Activated naive CD8-positive, alpha-beta T cell treated with anti-CD3 and anti-CD28 coated beads, Interleukin-2, amount 50 U/mL, for 24 hours (primary cell): ENCODE measurements at places on chromosomes 11 and 22.

DNA sequence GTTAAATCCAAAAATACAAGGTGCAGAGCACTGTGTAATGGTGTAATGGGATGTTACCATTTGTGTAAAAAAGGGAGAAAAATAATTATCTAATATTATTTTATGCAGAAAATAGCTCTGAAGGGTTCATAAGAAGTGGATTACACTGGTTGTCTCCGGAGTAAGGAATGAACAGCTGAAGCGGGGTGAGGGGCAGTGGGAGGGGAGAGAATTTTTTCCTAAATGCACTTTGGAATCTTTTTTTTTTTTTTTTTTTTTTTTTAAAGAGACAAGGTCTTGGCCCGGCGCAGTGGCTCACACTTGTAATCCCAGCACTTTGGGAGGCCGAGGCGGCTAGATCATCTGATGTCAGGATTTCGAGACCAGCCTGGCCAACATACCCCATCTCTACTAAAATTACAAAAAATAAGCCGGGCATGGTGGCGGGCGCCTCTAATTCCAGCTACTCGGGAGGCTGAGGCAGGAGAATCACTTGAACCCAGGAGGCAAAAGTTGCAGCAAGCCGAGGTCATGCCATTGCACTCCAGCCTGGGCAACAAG, 6.8 kb upstream of the POLR3H start:
- DNase-seq, result no peak

DNA sequence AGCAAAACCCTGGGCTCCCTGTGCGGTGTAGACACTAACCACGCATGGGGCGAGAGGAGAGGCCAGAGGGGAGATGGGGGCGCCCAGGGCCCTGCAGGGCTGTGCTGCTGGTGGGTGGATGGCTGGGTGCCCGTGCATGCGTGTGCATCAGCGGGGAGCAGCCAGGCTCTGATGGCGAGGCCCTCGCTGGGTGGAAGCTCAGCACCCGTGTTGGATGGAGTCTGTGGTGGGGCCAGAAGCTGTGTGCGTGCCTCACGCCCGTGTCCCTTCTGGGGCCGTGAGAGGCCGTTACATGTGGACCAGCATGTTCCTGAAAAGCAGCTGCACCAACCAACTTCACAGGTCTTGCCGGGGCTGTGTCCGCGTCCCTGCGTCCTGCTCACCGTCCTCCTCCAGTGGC, 33.4 kb downstream of the MUC6 start:
- DNase-seq, result no peak

DNA sequence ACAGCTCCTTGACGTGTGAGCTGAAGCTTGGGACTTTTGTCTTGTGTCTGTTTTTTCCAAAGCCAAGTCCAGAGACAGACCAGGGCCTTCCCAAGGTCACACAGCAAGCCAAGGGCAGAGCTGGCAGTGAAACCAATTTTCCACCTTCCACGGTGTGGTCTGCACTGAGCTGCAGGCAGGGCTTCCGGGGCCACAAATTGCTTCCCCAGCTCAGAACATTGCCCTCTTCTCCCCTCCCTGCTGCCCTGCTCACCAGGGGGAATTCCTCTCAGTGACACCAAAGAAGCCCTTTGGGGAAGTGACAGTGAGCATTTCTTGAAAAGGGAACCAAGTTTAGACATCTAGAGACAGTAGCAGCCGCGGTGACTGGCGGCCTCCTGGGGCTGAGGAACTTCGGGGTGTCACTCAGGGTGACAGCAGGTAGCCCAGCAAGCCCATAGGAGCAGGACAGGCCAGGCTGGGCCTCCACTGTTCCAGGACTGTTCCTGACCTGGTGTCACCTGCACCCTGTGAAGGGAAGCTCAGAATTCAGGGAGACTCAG, 9.2 kb downstream of the FXYD2 start:
- DNase-seq, result peak; percentile 74

DNA sequence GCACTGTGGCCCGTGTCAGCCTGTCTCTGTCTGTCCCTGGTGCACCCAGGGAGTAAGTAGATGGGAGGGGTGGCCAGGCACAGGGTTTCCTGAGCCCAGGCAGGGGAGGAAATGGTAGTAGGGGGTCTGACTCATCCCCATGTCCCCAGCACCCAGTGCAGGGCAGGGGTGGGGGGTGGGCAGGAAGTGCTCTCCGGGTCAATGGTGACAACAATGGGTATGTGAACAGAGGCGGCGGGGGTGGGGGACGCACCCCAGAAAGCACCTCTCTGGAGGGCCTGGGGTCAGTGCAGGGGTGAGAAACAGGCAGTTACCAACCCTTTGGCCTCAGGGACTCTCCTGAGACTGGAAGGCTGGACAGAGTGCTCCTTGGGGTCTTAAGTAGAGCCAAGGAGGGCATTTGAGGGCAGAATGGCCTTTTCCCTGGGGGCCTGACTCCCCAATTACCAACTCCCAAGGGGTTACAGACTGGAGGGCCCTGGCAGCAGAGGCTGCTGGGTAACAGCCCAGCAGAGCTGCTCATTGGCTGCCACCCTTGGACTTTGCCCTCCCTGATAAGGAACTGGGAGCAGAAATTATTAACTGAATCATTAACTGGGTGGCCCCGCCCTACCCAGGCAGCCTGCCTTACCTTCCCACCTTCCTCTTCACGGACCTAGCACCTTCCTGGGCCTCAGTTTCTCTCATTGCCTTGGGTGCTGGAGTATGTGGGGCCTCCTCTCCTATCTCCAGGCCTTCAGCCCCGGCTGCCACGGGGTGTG, 4.2 kb downstream of the MYRF start:
- peak; percentile 33 for DNase-seq

- DNase-seq, result peak; percentile 3
These were observed 60.0 kb downstream of the PKNOX2 start for GRCh38 chr11:125224391-125225021.

DNA sequence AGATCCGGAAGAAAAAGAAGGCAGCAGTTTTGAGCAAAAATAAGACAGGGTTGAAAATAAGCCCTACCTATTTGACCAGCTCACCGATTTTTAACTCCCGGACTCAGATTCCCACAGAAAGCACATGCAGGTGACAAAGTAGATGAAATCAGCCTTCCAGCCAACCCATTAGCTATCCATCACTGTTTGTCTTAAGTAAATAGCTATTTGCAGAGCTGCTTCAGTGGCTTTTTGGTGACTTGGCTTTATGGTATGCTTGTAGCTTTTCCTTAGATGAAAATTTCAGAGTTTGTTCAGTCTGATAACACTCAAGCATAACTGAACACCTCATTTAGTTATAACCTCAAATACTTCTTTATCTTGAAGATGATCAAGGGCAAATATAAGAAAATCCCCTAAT, 192.6 kb downstream of the HIPK3 start:
- DNase-seq, result no peak

- peak; percentile 92 for DNase-seq
These were observed 27.6 kb downstream of the CD5 start for GRCh38 chr11:61129639-61130523.

- DNase-seq, result no peak
These were observed 55.9 kb upstream of the MN1 start for GRCh38 chr22:27857443-27857842.

DNA sequence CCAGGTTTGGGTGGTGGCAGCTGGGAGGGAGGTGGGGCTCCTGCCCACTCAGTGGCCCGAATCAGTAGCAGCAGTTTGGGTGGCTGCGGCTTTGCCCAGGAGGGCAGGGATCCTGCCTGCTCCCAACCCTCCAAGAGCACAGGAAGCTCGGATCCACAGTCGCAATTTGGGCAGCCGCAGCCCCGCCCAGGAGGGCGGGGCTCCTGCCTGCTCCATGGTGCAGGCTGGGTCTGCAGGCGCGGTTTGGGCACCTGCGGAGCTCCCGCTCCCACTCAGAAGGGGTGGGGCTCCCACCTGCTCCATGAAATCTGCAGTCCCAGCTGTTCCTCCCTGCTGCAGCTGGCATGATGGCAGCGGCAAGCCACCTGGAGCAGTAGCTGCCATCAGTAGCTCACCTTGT, 38.1 kb upstream of the CALCB start:
- no peak for DNase-seq

DNA sequence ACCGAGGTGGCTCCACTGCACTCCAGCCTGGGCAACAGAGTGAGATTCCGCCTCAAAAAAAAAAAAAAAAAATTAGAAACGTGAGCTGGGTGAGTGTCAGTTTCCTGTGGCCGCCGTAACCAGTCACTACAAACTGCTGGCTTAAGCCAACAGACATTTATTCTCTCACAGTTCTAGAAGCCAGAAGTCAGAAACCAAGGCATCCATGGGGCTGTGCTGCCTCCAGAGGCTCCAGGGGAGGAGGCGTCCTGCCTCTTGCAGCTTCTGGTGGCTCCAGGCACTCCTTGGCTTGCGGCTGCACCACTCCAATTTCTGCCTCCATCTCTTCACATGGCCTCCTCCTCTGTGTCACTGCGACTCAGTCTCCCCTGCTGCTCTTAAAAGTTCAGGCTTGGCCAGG, 11.1 kb upstream of the KIAA0930 start:
- no peak for DNase-seq

DNA sequence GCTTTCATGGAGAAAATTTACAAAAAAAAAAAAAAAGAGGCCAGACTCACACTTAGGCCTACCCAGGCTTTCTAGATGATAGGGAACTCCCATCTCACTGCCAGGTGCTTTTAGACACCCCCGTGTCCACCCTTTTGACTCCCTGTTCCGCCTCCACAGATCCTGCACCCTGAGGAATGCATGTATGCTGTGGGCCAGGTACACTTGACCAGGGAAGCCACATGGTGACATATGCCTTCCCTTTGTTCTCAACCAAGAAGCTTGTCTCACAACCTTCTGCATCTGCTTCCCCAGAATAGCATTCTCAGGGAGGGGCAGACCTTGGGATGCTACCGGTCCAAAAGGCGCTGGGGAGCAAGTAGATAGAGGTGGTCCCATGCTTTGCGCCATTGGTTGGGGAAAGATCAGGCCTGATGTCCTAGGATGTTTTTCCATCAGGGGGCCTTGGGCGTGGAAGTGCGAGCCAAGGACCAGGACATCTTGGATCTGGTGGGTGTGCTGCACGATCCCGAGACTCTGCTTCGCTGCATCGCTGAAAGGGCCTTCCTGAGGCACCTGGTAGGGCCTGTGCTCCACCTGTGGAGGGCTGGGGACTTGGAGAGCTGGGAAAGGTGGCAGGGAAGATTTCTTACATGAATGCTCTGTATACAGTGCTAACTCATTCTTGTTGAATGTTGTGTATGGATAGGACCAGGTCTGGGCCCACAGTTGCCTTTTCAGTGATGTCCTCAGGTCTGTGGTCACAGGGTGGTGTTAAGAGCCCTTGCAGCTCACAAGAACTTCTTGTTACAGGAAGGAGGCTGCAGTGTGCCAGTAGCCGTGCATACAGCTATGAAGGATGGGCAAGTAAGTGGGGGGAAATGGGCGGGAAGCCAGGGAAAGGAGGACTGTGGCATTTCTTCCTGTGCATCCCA, 7.5 kb downstream of the HMBS start:
- no peak for DNase-seq

DNA sequence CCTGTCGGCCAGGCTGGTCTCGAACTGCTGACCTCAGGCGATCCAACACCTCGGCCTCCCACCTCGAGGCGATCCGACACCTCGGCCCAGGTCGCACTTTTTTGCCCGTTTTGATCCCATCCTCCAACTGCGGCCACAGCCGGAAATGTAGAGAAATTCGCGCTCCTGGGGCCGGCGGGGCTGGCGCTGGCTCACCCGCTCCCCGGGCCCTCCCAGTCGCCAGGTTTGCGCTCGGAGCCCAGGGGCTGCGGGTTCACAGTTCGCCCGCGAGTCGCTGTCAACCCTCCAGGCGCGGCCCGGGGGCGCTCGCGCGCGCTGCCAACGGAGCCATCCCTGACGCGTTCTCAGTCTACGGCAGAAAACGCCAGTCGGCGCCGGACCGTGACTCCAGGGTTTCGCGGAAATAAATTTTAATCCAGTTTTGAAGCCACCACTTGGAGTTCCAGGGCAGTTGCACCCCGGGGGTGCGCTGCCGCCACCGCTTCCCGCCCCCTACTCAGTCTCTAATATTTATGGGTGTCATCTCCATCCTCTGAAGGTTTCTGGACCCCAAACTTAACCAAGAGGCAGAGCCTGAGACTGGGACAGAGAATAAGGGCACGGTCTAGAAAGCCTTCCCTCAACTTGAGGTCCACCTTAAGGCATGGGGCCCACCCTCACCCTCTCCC, 1.5 kb upstream of the KLHDC7B start:
- peak; percentile 89 for DNase-seq

DNA sequence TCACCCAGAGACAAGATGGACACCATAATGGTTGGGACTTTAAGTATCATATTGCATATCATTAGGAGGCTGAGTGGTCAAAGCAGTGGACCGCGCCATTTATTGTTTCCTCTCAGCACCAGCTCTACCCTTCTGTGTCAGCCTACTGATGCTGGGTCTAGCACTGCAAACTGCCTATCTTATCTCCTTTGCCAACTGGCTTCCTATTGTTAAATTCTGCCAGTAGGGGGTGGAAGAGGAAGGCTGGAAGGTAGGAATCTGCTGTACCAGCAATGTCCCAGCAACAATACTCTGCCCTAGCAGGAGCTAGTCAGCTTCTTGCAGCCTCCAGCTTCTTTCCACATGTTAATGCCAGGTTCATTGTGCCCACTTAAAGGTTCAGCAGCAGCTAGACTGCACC, 367.1 kb upstream of the PDGFD start:
- DNase-seq, result no peak

GRCh38 chr11:69372589-69373250, 78.8 kb downstream of the MYEOV start:
- no peak for DNase-seq
